Substantia nigra (tissue), 51 donors: ENCODE measurements at places on chromosomes 5 and 9.

DNA sequence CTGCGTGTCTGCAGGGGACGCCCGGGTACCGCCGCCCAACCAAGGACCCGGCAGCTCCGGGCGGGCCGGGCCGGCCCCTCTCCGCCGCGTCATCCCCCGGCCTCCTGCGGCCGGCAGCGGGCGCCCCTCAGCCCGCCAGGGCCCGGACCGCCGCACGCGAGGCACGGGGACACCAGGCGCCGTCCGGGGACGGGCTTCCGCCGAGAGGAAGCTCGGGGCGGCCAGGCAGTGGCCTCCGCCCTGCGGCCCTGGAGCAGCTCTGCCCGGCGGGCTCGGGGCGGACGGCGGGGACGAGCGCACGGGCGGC lies 373 bp downstream of the FBXW5 start:
- DNase-seq: no peak

GRCh38 chr5:65127161-65127901 lies 354.4 kb downstream of the ADAMTS6 start:
- no peak for DNase-seq

GRCh38 chr9:20403346-20403745 lies 219.0 kb downstream of the MLLT3 start:
- DNase-seq: no peak

DNA sequence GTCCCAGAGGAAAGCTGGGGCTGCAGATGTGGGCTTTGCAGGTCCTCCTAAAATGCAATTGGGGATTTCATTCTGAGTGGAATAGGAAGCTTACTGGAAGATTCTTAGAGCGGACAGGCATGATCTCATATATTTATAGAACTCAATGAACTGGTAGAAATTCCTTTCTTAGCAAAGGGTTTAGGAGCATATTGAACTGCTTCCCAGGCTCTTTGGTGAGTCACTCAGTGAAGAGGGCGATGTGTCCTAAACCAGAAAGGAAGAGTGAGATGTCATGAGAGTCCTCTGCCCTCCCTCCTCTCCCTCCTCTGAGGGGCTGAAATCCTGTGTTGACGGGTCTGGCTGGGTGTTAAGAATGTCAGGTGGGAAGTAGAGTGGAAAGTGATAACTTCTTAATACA lies 26.3 kb upstream of the SEMA6A start:
- DNase-seq: no peak

- no peak for DNase-seq
These were observed 42.3 kb downstream of the BASP1 start for GRCh38 chr5:17259630-17260257.

- DNase-seq: no peak
These were observed 305.8 kb upstream of the SMARCA2 start for GRCh38 chr9:1709347-1709746.

GRCh38 chr5:59317023-59317773 lies 576.3 kb downstream of the PDE4D start:
- DNase-seq: no peak

GRCh38 chr5:80033513-80033912 lies 1.6 kb upstream of the THBS4 start:
- DNase-seq: no peak
